ENCODE measurements at places on chromosomes 1 and 21.
A peak's percentile ranks its signal among the peaks of the same experiment; 100 is the strongest.

GRCh38 chr21:45304945-45305344 lies 17.2 kb upstream of the POFUT2 start:
- DNase-seq, result no peak

DNA sequence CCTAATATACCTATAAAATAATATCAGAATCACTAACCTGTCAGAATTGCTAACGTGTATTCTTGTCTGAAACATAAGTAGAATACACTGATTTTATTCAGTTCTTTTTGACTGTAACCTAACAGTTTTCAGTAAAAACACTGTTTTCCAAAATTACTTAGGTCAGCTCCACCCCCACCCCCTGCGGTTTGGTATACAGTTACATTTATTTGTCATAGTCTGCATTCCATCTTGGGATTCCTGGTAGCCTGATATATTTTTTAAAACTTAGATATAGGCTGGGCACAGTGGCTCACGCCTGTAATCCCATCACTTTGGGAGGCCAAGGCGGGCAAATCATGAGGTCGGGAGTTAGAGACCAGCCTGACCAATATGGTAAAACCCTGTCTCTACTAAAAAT lies 19.8 kb upstream of the ABCD3 start:
- no peak for DNase-seq

- no peak for DNase-seq
Observed at GRCh38 chr1:243316366-243316989, 60.6 kb downstream of the SDCCAG8 start.

GRCh38 chr1:111990878-111991718 lies 1.6 kb upstream of the KCND3 start:
- DNase-seq, result peak; percentile 22

DNA sequence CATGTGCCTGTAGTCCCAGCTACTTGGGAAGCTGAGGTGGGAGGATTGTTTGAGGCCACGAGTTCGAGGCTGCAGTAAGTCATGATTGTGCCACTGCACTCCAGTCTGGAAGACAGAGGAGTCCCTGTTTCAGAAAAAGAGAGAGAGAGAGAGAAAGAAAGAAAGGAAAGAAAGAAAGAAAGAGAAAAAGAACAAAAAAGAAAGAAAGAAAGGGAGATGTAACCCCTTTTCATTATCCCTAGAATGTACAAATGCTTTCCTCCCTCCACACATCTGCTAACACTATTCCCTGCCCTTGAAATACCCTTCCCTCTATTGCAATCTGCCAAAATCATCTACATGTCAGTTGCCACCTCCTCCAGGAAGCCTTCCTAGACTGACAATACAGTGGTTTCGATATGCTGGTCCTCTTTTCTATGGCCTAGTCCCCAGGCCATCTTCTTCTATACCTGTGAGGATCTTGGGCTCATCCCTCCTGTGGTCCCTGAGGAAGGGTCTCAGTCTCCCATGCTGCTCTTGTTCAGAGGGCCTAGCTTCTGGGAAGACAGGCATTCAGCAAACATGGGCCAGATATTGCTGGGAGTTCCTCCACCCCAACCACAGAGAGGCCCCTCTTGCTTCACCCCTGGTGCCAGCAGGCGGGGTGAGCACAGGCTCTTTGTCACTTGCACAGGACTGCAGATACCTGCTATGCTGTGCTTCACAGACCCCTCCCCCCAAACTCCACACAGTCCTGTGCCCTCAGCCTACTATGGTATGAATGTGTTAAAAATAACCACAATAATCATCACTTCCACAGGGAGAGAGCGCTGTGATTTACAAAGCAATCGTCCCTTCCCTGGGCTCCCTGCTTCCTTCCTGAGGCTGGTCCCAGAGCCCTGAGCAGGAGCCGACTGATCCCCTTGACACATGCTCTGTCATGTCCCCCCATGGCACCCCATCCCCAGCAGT lies 14.1 kb downstream of the ADGRB2 start:
- peak; percentile 34 for DNase-seq

- no peak for DNase-seq
Observed at GRCh38 chr1:36752431-36752830, 269.7 kb upstream of the CSF3R start.

DNA sequence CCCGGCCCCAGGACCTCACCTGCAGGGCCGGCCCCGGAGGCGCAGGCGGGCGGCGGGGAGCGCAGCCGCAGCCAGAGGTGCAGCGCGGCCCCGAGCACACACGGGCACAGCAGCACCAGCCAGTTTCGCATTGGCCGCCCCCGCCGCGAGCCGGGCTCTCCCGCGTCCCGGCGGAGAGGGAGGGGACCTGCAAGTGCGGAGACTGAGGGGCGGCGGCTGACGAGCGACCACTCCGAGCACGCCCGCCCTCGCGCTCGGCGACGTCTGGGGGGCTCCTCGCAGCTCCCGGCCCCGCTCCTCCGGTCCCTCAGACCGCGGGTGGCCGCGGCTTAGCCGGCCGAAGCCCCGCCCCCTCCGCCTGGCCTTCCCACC lies at the start of gene B3GALNT2:
Gene B3GALNT2 (minus strand): TSS at position 331 of the 372 bp plus-strand sequence. CDS start 200 bp downstream, at position 131.
- DNase-seq, result no peak

DNA sequence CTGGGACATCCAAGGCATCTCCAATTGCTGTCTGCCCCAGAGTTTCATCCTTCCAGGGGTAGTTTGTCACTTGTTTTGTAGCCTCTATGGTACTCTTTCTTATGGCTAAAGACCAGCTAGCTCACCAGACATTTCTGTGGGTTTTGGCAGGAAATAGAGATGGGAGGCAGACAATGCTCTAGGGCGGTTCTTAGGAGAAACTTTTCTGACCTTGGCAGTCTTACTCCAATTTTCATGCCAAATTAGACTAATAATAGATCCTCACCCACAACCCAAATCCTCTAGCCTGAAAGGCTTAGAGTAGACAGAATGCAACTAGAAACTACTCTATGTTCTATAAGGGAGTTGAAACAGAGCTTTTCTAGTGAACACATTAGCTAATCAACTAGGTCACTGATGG lies 69.8 kb downstream of the LRIG2 start:
- no peak for DNase-seq

- DNase-seq, result peak; percentile 54
Observed at GRCh38 chr1:219385787-219386427, 212.2 kb downstream of the LYPLAL1 start.

GRCh38 chr1:30808067-30808662 lies 50.6 kb upstream of the LAPTM5 start:
- DNase-seq, result no peak

GRCh38 chr21:29321932-29322928 lies 23.5 kb downstream of the BACH1 start:
- no peak for DNase-seq

DNA sequence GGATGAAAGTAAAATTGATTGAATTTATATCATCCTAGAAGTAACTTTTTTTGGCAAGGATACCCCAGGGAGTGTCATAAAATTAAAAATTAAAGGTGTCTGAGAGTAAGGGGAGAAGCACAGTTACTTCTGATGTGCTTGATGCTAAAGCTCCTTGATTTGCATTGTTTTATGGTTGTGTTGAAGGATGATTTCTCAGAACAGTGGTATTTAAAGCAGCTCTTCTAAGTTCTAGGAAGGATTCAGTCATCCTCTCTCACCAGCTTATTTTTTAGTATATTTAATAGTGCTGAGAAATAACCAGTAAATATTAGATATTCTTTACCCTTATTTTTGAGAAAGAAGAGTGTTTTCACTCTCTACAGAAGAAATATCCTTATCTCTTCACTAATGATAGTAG lies 93.0 kb downstream of the FGGY start:
- no peak for DNase-seq

DNA sequence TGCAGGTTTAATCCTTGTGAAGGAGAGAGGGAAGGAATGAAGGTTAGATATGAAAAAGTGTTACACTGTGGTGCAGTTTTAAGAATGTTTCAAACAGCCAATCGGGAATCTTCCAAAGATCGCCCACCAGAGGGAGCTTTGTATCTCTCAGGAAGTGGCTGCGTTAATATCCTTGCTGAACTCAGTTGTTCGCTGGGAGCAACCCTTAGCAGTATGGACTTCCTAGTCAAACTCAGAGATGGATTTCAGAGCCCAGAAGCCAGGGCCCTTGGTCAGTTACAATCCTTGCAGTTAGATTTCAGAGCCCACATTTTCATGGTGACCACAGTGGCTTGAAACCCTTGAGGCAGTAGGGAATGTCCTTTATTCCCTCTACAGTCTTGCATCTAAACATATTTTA lies 136.2 kb downstream of the NTNG1 start:
- DNase-seq, result peak; percentile 49

DNA sequence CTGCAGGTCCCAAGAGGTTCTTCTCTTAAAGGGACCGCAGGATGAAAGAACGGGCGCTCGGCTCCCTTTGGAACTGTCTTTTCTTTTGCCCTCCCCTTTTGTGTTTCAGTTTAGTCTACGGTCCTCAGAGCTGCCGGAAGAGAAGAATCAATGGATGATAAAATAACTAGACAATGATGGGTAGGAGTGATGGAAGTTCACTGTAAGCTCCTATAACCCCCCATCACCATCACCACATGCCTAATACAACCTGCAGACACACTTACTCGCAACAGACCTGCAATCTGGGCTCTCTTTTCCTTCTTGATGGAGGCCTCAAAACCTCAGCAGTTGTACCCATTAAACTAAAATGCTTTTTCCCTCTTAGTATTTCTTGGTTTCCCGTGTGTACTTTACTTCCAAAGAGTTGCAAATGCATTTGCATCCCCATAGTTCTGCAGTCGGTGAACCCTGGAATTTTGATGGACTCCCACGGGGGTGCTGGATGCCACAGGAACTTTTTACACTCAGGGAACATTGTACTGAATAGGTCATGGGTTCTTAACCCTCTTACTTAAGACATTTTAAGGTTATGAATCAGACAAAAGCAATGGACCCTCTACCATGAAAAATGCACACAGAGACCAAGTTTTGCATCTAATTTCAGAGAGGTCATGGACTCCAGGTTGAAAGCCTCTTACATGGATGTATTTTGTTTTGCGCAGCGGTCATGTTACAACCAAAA lies 633 bp upstream of the RFX5 start:
- DNase-seq, result no peak

DNA sequence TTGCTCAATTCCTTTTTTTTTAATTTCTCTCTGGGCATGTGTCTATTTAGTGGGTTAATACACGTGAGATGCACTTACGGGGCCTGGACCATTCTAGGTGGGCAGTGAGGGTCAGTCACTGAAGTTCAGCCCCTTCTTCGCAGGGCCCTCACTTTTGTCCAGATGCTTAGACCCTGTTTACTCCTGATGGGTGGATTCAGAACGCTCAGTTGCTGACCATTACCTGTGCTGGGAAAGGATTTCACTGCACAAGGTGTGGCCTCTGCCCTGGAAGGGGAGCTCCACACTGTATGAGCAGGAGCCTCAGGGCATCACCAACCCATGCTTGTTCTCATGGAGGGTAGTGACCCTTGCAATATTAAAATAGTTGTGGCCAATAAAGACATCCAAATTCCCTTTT lies 4.5 kb downstream of the PRAMEF12 start:
- no peak for DNase-seq

DNA sequence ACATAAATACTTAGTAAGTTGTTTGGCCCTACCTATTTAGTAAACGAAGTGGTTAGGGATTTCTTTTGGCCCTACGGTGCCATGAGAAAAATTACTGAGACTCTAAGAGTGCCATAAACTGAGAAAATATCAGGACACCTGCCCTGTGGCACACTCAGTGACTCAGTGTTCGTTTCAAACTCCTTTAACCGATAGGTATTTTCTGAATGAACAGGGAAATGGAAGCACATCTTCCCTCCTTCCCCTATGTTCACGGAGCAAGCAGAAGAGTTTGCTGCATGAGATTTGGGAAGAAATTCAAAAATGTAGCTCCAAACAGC lies 134.2 kb downstream of the KAZN start:
- DNase-seq, result no peak

DNA sequence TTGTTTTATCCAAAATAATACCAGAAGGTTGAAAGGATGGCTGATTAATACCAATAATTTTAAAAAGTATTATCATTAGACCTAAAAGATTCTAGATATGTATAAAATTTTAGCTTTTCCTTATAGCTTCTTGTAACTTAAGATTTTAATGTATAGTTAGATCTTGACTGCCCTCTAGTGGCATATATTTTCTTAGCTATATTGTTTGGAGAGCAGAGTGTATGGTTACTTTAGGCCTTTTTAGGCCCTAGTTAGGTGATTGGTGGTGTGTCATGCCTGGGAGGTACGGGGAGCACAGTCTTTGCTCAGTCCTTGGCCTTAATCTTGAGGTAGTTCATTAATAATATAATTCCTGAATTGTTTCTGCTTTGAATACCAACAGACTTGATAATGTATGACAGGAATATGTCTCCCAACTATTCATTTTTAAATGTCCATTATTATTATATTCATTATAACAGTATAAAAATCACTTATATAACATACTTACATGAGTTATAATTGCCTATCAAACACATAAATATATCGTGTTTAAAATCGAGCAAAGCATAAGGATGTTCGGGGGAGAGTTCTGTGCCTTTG lies 328.4 kb downstream of the ZP4 start:
- peak; percentile 68 for DNase-seq

DNA sequence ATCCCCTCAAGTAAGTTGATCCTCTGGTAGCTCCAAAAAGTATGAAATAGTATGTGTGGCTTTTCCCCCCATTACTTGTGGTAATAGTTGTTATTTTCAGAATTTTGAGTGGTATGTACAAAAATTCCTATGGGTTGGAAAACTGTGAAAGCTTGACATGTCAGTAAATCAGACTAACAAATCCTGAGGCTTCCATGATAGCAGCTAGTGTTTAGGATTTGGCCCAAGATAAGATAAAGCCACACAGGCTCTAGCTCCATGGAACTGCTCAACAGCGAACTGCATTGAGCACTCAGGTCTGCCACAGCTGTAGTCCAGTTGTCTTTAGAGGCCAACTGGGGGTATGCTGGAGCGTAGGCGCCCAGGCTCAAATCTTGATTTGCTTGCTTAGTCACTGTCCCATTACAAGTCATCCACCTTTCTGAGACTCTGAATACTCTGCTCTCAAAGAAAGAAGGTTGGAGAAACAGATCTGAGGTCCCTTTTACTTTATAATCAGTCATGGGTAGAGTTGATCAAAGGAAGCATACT lies 28.7 kb downstream of the ATP1A1 start:
- no peak for DNase-seq

GRCh38 chr1:227885135-227885647 lies 62.5 kb downstream of the WNT9A start:
- DNase-seq, result no peak

DNA sequence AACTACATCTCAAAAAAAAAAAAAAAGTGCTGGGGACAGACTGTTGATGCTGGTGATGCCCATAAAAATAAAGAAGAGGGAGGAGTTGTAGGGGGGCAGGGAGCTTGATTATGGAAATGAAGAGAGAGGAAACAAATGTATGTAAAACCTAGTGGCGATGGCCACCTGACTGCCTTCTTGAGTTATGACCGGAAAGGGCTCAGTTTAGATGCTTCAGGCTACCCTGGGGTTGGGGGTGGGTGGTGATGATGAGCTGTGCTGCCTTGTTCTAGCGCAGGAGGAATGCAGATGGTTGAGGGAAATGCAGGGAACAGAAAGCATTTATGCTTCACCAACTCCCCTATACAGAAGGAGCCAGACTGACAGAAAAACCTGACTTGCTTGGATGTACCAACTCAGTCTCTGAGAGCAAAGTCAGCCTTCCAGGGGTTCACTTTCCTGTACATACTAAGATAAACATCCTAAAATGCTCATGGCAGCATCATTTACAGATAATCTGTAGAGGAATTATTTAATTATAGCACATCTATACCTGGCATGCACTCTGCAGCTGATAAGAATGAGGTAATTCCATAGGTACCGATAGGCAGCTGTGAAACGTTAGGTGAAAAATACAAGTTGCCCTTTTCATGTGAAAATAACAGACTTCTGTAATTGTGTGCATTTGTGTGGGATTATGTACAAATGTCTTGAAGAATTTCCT lies 8.0 kb upstream of the BCAR3 start:
- DNase-seq, result no peak

GRCh38 chr21:26225046-26225445 lies 54.5 kb upstream of the APP start:
- DNase-seq, result no peak

- DNase-seq, result no peak
Observed at GRCh38 chr1:201021630-201022492, 1.7 kb downstream of the KIF21B start.
